NCI-H1048 (cell line): ENCODE measurements at places on chromosomes 2 and 18.

- DNase-seq: no peak
Observed at GRCh38 chr2:175648577-175649063, 353.4 kb downstream of the LNPK start.

DNA sequence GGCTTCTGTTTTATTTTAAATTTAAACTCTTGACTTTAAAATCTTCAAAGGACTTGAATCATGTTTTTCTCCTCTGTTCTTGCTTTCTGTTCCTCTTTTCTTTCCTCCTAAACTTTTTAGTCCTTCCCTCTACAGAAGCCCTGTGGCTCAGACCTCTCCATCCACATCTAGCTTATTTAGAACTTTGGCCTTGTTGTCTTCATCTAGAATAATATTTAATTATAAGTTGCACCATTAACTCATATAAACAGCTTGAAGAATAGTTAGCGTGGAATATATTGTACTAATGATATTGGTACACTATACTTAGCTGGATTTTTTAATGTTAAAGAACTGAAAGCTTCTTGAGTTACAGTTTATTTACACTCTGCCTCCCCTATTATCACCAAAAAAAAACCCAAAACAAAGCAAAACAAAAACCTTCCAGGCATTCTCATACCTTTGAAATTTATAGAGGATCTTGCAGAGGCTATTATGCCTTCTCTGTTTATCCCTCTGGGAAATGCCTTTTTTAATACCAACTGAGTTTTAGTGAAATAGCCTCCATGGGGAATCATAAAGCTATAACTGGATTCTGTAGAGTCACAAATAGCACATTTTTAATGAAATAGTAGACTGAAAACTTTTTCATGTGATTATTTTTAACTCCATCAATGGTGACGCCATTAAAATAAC, 9.2 kb upstream of the CCDC141 start:
- no peak for DNase-seq

- DNase-seq: no peak
Observed at GRCh38 chr2:149422337-149422990, 92.1 kb downstream of the LYPD6 start.

DNA sequence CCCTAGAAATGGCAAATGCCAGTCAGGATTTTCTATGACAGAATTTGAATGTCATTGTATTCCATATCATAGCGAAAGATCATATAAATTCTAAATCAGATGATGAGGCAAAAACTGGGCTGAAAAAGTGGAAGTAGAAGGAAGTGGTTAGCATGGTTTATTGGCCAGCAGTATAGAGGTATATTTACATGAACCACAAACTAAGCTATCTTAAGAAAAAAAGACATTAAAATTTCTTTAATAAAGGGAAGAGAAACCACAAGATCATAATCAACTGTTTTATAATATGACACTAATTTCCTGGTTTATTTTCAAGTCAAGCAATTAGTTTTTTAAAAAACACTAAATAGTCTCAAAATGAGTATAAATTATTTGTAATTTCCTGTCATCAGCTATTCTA, 123.2 kb upstream of the LRP1B start:
- DNase-seq: no peak

DNA sequence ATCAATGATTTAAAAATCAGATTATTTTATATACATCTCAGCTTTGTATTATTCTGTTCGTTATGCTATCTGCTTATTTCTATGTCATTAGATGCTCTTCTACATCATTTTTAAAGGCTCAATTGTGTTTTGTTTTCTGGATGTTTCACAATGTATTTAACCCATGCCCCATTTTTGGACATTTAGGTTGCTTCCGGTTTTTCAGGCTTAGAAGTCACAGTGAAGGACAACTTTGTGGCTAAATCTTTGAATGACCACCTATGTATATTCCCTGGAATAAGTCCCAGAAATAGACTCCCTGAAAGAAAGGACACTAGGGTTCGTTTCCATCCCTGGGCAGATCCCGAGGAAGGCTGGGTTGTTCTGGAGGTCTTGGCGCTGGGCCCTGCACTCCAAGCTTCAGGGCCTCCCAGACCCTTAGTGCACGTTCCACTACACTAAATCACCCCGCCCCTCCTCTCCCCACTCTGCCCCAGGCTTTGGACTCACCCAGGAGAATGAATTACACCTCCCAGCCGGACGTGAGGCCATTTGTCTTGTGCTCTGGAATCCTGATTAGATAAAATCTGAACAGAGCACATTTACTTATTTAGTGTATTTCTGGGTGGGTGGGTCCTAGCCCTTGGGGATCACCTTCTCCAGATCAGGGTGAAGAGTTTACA, 188.2 kb downstream of the ZFP36L2 start:
- no peak for DNase-seq

- DNase-seq: no peak
Observed at GRCh38 chr2:197212344-197213262, 98.0 kb downstream of the ANKRD44 start.

DNA sequence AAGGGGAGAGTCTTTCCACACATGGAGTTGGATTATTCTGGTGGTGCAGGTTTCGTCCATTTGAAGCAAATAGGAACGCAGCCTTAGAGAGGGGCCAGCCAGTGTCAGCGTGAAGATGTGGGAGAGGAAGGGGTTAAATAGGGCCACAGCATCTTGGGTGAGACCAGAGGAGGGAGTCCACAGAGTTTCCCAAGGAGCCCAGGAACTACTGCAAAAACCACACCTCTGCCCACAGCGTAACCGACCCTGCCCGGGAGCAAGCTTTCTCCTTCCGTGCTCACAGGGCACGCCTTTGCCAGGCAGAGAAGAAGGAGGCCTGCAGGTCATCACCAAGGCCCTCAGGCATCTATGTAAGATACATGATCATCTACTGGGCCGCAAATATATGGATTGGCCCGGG, 314.5 kb downstream of the AGAP1 start:
- no peak for DNase-seq

- no peak for DNase-seq
Observed at GRCh38 chr2:169361706-169362117, 622 bp downstream of the LRP2 start.

GRCh38 chr18:36867056-36867455, 38.1 kb downstream of the KIAA1328 start:
- no peak for DNase-seq

GRCh38 chr2:209238765-209239584, 184.9 kb upstream of the MAP2 start:
- DNase-seq: no peak

- no peak for DNase-seq
Observed at GRCh38 chr2:46857871-46858701, 57.5 kb downstream of the MCFD2 start.

DNA sequence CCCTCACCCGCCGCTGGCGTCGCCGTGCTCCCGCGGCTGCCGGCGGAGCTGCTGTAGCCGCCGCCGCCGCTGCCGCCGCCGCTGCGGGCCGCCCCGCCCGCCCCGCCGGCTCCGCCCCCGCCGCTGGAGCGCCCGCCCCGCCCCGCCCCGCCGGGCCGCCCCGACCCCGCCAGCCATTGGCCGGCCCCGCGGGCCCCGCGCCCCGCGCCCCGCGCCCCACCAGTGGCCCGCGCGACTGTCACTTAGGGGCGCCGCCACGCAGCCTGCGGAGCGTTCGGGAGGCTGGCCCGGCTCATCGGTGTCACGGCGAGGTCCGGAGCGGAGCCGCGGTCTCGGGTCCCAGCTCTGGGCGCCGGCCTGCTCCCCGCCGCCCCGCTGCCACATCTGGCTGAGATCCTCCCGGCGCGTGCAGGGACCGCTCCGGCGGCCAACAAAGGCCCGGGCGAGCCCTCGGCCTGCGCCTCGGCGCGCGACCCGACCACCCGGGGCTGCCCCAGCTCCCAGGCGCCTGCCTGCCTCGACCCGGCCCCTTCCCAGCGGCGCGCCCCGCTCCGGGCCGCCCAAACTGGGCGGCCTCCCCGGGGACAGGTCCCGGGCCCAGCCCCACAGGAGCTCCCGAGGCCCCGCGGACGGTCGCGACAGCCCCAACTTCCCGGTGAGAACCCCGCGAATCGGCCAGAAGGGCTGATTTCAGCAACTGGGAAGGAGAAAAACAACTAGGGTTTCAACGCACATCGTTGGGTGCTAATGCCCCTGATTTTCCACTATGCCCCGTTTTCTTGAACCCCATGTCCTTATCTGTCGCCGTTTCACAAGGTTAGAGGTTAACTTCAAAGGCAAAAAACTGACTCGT, at the start of gene MGAT4A:
MGAT4A (minus strand) TSS at position 92 of the 853 bp plus-strand sequence. CDS start 4,800 bp downstream, outside the sequence.
- DNase-seq: no peak

DNA sequence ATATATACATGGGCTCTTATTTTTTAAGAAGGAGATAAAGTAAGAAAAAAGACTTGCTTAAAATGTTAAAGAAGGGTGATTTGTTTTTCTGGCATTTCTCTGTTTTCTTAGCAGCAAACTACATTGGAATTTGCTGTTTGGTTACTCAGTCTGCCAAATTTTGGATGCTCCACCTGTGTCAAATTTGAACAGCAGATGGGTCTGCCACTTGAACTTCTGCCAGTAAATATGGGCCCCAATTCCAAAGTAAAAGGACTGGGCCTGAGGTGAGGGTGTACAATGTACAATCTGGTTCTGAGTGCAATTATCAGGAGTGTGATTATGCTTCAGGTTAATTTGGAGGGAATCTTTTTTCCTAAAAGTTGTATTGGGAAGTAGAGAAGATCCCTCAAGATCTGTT, 794.5 kb downstream of the DSC3 start:
- DNase-seq: no peak

- DNase-seq: no peak
Observed at GRCh38 chr2:197513915-197514314, 2.0 kb upstream of the MOB4 start.

GRCh38 chr2:120446236-120447126, 100.5 kb downstream of the INHBB start:
- DNase-seq: no peak

DNA sequence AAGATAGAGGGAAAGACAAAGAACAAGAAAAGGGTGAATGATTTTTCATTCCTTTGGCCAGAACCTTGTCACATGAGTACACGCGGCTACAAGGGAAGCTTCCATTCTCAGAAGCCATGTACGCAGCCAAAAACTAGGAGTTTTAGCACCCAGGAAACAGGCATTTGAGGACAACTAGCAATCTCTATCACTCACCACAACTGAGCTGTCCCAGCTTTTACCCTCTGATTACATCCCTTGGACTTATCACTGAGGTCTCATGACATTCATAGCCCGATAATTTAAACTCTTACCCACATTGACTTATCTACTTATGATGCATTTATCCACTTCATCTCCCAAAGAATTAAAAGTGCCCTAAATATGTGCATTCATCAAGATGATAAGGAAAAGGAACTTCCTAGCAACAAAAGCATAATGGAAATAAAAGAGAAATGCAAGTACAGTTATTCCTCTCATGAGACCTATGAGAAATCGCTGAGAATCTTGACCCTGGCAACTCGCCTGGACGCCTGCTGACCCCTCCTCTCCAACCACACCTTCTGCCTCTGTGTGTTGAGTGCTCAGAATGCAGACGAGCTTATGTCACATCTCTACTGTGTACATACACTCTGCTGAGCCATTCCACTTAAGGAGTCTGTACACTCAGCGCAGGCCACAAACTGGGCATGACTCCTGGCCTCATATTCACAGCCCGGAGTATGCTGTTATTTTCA, 28.7 kb upstream of the MFSD6 start:
- DNase-seq: no peak

- no peak for DNase-seq
Observed at GRCh38 chr2:73746015-73746876, 9.1 kb upstream of the TPRKB start.

DNA sequence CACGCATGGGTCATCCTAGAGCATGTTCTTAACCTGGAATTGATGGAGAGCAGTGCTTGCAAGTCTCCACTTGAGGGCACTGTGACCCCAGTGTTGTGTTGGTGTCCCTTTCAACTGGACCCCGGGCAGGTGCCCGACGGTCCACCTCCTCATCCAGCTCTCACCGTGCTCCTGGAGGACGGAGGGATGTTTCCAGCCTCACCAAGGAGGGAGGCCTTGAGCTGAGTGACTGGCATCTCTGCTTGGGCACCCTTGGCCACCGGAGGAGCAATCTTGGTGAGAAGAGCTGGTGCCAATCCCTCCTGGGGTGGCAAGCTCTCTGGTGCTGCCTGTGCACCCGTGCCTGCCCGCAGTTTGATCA, 45.4 kb upstream of the ASB18 start:
- no peak for DNase-seq

GRCh38 chr2:25651066-25651465, 22.3 kb downstream of the DTNB start:
- no peak for DNase-seq

GRCh38 chr2:187942876-187943275, 348.8 kb upstream of the GULP1 start:
- no peak for DNase-seq

GRCh38 chr2:29920130-29920577, 1.2 kb downstream of the ALK start:
- peak; percentile 1 for DNase-seq

DNA sequence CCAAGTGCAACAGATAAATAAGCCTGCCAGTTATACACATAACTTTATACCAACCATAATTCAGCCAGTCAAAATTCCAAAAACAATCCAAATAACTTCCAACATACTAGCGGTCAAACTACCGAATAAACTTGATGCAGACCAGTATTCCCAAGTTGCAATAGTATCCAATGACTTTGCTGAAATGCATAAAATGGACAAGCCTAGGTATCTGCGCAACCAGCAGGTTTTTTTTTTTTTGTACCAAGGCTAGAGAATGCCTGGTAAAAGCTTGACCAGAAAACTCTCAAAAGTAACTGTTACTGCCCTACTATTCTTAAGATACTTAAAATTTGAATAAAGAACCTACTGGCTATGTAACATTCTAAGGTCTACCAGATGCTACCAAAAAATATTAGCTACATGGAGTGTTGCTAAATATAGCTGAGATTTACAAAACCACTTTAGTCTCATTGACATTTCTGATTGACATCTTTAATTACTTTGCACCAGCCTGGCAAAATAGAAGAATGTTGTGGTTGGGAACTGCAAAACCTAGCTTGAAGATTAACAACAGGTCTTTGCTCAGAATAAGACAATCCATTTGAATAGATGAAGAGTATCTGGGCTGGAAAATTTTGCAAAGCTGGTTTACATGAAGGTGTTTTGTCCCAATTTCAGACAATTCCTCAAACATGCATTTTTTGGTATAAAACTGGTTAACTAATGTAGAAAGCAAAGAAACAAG, 7.3 kb downstream of the SRSF7 start:
- DNase-seq: no peak

DNA sequence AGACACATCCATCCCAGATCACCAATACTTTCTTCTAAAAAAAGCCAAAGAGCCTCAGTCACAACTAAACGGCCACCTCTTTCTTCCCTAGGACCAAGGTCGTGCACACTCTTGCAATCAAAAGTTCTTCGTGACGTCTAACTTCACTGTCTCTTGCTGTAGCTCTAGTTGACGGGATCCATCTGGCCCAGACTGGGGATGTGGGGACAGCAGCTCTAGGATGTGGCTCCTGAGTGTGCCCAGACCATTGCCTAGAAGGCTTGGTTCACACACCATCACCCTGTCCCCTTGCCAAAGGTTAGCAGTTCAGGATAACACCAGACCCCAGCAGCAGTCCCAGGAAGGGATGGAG, 98.2 kb downstream of the TNS1 start:
- DNase-seq: no peak

- no peak for DNase-seq
Observed at GRCh38 chr2:71455011-71455740, 1.8 kb downstream of the DYSF start.
